ENCODE measurements at places on chromosomes 1 and 21.

DNA sequence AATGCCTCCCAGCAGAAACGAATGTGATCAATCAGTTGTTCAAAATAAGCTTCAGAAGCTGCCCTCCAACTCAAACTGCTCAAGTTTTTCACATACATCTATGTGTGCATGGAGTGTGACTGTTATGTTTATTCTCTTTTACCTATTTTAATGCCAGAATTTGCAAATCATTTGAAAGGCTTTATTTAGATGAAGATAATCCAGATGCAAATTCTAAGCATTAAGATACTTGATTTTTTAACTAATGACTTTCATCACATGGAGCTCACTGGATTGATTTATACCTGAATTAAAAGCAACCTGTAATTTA lies 69.5 kb downstream of the PLD5 start:
- DNase-seq, result no peak

DNA sequence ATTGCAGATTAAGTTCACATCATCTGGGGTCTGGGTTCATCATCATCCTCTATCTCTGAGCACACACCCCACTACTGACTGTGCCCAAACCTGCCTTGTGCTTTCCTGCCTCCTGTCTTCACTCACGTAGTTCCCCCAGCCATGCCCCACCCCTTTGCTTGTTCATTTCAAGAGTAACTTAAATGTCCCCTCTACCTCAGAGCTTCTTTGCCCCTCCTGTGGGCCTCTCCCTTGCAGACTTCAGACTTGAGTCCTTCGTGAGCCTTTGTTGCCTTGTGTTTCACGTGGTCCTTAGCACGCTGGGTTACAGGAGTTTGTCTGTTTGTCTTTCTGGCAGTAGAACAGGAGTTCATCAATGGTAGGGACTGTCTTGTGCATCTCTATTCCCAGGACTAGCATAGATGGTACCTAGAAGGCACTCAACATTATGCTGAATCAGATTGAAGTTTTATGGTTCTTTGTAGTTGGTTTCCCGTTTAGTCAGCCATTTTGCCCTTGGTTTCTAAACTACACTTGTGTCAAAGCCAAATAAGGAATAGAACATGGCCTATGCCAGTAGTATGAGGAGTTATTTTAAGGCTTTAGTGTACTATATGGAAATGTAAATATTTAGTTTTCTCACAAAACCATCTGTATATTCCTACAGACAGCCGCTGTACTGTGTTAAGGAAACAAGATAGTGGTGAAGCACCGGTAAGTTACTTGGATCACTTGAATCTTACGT lies 86.2 kb downstream of the TTC3 start:
- no peak for DNase-seq

DNA sequence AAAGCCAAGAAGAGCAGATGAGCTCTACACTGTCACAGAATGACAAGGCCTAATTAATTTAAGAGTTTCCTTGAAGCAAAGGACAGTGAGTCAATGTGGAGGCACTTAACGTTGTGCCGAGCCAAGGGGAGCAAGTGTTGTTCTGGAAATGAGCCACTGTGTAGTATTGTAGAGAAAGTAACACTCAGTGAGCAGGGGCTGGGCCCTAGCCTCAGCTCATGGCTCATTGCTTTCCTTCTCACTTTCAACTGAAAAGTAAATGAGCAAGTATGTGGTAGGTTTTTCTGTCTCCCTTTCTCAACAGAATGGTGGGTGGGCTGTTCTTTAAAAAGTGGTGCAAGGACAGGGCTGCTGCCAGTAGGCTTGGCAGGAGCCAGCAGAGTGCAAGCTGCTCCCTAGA lies 11.8 kb upstream of the KIAA0040 start:
- DNase-seq, result no peak

DNA sequence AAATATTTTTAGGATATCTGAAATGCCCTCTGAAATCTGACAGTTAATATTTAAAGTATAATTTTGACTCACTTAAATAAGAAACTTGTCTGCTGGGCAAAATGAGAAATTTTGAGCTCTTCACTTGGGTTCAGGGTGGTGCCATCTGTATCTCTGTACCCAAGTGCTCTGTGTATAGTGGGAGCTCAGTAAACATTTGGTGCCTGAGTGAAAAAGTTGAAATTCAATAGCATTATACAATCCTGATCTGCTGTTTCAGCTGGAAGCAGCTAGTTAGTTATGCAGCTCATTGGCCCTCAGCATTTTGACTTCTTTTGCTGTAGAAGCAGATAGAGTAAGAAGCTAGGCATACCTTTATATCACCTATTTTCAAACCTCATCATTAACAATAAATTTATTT lies 73.3 kb downstream of the RPE65 start:
- DNase-seq, result no peak

DNA sequence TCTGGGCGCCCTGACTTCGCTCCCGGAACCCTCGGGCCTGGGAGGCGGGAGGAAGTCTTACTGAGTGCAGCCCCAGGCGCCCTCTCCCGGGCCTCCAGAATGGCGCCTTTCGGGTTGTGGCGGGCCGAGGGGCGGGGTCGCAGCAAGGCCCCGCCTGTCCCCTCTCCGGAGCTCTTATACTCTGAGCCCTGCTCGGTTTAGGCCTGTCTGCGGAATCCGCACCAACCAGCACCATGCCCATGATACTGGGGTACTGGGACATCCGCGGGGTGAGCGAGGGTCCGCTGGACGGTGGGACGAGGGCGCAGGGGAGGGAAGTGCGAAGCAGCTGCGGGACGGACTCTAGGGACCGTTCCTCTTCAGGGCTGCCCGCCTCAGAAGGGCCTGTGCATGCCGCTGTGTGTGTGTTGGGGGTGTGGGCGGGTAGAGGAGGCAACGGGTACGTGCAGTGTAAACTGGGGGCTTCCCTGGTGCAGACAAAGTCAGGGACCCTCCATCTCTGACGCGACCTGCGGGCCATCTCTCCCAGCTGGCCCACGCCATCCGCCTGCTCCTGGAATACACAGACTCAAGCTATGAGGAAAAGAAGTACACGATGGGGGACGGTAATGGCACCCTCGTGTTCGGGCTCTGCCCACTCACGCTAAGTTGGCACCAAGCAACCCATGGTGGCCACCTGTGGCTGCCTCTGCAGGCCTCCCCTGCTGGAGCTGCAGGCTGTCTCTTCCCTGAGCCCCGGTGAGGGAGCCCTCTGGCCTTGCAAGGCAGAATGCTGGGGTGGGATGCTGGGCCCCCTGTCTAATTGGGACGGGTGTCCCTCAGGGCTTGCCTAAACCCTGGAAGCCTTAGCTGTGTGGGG lies at the start of gene GSTM1:
Gene GSTM1, plus strand, starts transcription at position 177 of the 859 bp plus-strand sequence. Its CDS starts 57 bp downstream, at position 234.
- no peak for DNase-seq

DNA sequence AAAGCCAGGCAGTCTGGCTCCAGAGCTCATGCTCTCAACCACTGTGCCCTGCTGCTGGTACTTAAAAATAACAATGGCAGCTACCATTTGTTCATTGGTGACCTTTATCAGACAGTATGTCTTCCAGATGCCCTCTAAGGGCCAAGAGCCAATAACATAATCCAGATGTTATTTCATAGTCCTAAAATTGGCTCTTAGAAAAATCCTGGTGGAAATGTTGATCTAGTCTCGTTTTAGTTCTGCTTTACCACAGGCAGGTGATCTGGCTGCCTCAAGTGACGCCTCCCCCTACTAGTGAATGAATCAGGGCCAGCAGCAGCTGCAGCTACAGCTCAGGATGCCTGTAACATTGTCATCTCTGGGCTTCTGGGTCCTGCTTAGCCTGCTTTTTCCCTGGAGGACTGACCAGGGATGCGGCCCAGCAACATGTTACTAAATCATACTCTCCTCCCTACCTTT lies 12.6 kb upstream of the HMGN2 start:
- no peak for DNase-seq

GRCh38 chr1:45038661-45039364 lies 26.8 kb downstream of the UROD start:
- DNase-seq, result no peak

GRCh38 chr1:167752219-167752985 lies 30.6 kb downstream of the MPZL1 start:
- no peak for DNase-seq

GRCh38 chr1:28067523-28068090 lies 20.8 kb downstream of the EYA3 start:
- DNase-seq, result no peak

DNA sequence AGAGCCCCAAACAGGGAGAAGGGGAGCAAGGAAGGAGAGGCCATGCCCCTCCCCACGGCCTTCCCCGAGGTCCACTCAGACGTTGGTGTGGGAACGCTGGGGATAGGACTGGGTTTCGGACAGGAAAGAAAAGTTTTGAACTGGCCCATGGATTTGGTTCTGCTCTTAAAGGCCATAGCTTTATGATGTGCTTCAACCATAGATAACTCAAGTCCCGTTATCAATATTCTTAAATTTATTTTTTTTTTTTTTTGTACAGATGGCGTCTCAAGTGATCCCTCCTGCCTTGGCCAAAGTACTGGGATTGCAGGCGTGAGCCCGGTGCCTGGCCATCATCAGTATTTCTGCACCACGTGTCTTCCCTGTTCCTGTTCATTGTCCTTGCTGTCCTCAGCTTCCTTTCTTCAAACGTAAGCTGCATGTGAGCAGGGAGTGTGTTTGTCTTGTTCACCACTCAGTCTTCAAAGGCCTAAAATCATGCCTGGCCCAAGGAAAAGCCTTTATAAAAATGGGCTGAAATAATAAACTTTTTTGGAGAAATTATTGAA lies 820 bp upstream of the KRTAP10-1 start:
- no peak for DNase-seq

- peak; percentile 49 for DNase-seq
Observed at GRCh38 chr1:65467536-65467935, 47.1 kb downstream of the LEPR start.

DNA sequence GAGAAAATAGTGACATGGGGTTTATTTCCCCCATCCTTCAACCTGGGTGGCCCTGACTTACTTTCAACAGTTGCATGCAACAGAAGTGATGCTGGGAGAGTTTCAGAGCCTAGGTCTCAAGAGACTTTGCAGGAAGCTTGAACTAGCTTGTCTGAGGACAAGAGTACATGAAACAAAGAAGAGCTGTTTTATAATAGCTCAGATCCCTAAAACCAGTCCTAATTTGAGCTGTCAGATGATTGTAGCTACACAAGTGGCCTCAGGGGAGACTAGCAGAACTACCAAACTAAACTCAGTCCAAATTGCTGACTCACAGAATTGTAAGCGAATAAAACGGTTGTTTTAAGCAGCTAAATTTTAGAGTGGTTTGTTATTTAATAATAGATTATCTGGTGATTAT lies 17.1 kb downstream of the RC3H1 start:
- peak; percentile 59 for DNase-seq

- DNase-seq, result no peak
Observed at GRCh38 chr1:172120381-172120780, 279.1 kb downstream of the DNM3 start.

GRCh38 chr1:67605209-67605780 lies 79.7 kb upstream of the GADD45A start:
- DNase-seq, result no peak

- no peak for DNase-seq
Observed at GRCh38 chr1:78255383-78255782, 209.6 kb downstream of the GIPC2 start.

GRCh38 chr1:178492341-178492740 lies 4.4 kb downstream of the CLEC20A start:
- DNase-seq, result no peak

DNA sequence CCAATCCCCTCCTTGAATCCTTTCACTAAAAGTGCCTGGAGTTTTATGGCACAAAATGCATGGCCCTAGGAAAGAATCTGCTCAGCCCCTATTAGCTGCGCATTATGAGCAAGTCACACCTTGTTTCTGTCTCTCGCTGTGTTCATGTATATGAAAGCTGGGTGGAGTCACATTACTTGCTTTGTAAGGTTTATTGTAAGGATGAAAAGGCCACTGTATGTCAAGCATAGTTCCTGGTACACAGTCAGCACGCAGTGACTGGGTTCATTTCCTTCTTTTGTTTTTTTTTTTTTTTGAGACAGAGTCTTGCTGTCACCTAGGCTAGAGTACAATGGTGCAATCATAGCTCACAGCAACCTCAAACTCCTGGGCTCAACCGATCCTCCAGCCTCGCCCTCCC lies 6.7 kb upstream of the SLC9A1 start:
- no peak for DNase-seq

DNA sequence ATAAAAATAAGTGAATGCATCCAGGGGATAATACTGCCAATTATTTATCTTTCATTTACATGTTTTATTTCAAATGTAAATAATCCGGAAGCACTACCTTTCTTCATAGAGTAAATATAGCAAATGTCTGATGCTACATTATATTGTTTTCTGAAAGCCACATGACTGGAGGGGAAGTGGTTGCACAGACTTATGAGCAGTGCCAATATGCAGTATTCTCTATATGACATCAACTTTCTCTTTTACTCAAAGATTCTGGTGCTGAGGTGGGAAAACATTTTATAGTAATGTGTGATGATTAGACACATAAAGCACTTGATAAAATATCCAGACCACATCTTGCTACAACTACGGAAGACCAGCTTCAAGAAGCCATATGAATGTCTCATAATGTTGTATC lies 314.7 kb downstream of the NEGR1 start:
- DNase-seq, result no peak

- no peak for DNase-seq
Observed at GRCh38 chr1:33655496-33655895, 183.1 kb downstream of the ZSCAN20 start.

- no peak for DNase-seq
Observed at GRCh38 chr1:244601336-244601735, 51.6 kb upstream of the DESI2 start.

DNA sequence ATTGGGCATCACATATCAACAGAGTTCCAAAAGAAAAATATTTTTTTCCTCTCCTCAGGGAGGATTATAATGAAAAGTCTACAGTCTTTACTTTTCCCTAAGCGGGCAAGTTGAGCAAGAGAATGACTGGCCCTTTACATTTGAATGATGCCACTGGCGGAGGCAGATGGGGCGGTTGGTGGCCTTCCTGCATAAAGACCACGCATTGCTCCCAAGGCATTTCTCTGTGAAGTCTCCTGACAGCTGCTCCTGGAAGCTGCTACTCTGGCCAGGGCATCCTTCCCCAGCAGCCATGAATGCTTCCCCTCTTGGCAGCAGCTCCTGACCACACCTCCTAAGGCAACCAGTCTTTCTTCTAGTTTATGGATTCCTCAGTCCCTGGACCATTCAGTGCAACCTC lies 161.1 kb upstream of the RRP15 start:
- DNase-seq, result no peak

- no peak for DNase-seq
Observed at GRCh38 chr1:178724376-178724727, 692 bp upstream of the RALGPS2 start.

DNA sequence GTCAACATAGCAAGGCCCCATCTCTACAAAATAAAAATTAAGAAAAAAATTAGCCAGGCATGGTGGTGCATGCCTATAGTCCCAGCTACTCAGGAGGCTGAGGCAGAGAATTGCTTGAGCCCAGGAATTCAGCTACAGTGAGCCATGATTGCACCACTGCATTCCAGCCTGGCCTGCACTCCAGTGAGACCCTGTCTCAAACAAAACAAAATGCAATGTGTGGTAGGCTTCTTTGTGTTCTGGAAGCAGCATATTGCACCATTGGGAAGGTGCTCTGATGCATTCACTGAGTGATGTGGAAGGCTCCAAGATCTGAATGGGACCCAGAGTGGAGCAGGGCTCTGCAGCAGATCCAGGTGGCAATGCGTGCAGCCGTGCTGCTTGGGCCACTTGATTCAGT lies 99.6 kb upstream of the COG2 start:
- no peak for DNase-seq

Measured in eye (tissue), 1 donor.